ENCODE measurements at places on chromosomes 1 and 21. TPM values are rescaled to one million over a fixed set of nuclear protein-coding genes. Genes with fewer than 3 reads are reported as not detected.

Gene FOXD2
- total RNA-seq: 0.13 TPM

Gene PPM1J
- 1.9 TPM for total RNA-seq

Gene PCBP3
- 0.40 TPM for total RNA-seq

Gene ZRANB2
- total RNA-seq: 85.0 TPM

Gene LSM10
- 8.9 TPM for total RNA-seq

Gene A3GALT2
- total RNA-seq: not detected

Gene KCNJ6
- total RNA-seq: not detected

Gene SAMSN1
- 3.6 TPM for total RNA-seq

Gene IFNLR1
- not detected for total RNA-seq

Gene KRTAP13-1
- total RNA-seq: not detected
